Hippocampal formation (tissue), 2 donors: ENCODE measurements at places on chromosomes 6 and 20.

DNA sequence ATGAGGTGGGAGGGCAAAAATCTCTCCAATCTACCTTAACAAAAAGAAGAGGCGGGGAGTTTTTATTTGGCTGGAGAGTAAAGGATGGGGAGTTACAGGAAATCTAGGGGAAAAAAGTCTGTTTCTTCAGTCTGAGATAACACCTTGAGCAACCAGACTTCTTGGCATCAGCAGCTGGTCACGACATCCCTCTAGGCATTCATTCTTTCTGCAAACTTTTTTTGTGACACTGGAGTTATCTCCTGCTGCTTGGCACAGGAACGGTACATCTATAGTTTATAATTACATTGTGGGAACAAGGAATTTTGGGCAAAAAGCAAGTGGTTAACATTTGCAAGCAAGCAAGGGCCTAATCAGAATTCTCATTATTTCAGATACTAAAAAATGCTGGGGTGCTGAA is 50.6 kb upstream of the IFNGR1 start:
- no peak for DNase-seq

GRCh38 chr6:89140347-89141156 is 5.3 kb upstream of the PM20D2 start:
- DNase-seq = no peak

GRCh38 chr6:106773522-106773921 is 144.1 kb downstream of the QRSL1 start:
- no peak for DNase-seq

DNA sequence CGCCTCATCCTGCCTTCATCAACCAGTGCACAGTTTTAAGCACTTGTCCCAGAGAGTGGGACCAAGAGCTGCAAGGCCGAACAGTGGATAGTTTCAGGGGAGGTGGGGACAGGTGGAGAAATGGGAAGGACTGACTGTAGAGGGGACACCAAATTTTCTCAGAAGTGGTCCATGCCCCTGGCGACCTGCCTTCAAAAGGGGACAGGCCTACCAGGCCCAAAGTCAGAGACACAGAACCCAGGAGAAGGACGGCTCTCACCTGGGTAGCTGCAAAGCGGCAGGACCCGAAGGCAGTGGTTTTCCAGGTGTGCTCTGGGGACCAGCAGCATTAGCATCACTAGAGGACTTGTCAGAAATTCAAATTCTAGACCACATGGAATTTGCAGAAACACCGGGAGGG is 5.8 kb downstream of the TFEB start:
- no peak for DNase-seq

DNA sequence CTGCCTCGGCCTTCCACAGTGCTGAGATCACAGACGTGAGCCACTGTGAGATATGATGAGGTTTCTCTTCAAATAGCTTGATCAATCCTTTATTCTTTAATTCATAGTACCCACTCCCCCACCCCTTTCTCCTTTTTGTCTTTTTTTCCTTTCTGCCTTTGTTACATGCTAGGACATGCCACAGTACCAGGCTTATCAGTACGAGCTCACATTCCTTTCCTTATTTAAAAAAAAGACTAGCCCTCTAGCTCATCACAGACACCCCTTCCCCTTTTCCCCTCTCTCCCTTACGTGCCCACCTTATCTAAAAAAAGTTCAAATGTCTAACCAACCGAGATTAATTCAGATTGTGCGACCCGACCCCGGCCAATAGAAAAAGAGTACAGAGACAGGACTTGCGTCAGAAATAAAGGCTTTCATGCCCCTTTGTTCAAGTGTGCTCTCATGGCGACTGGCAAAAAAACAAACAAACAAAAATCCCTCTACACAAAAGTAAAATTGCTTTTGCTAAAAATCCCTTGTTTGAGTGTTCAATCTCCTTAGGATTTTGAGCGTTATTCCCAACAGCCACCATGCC is 49.2 kb downstream of the MRAP2 start:
- DNase-seq = no peak

DNA sequence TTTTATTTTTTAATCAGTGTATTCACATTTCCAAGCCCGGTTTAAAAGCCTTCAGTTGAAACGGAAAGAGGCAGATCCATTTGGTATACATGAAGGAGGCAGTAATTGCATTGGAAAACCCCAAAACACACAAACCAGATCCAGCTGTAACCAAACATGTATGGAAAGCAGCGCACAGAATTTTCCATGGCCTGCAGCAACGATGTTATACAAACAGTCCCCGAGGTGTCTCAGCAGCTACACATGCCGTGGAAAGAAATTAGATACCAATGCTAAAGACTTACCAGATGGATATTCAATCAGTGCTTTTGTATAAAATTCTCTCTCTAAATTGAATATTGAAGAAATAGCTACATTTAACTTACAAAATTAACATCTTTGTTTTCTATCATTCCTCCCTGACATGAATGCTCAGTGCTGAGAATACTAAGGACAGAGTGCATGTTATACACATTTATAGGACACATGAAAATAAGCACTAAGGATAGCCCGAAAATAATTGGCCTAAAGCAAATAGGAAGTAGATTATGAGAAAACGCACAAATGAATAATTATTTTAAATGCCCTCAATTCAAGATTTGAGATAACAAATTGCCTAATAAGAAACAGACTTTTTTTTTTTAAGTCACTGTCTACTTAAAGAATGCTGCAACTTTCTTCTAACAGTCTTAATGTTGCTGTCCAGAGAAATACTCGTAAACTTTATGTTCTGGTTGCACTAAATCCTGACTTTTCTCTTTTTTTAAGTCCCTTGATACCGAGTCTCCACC is 713.1 kb downstream of the HDGFL1 start:
- no peak for DNase-seq

DNA sequence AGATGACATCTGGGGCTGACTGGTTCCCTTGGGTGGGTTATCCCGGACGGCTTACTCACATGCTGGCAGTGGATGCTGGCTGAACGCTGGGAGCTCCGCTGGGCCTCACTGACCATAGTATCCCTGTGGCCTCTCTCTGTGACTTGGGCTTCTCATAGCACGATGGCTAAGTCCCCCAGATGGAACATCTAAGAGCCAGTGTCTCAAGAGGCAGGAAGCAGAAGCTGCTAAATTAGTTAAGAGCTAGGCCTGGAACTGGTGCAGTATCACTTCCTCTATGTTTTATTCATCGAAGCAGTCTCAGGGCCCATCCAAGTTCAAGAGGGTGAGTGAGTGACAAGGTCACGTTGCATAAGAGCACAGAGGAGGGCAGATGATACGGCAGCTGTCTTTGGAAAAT is 116.5 kb upstream of the LAMP5 start:
- no peak for DNase-seq

- no peak for DNase-seq
Observed at GRCh38 chr20:63309261-63310071, 16.5 kb downstream of the COL20A1 start.

DNA sequence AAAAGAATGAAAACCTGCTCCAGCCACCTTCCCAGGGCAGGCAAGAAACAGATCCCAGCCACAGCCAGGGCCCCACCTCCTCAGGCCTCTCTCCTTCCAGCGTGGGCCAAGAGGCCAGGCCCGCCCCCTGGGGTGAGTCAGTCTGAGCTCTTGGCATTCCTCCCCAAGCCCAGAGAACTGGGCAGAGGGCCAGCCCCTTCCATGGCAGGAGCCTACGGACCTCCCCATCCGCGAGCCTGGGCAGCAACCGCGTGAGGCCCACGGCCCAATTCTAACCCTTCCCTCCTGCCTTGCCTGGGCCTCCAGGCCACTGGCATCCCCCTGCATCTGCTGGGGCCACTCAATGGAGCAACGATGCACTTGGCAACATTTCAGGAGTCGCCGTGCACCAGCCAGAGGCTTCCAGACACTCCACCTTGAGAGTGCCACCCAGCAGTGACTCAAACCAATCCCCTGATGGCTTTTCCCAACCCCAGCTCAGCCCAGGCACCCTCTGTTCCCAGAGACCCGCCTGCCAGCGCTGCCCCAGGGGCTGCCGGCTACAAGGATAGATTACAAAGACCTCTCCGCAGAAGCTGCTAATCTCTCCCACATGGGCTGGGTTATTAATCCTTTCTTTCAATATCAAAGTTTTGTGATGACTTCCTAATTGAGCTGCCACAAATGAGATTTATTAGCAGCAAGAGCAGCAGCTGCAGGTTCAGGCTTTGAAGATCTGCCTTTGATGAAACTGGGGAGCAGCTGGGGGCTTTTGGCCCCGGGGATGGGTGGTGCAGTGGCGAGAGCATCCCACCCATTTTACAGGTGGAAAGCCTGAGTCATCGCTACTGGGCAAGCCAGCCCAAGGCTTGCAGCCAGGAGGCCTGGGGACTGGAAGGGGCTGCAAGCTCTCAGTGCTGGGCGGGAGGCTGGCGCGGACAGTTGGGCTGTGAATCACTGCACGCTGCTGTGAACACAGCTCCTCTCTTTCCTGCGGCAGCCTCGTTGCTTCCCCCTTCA is 85.7 kb downstream of the NFATC2 start:
- peak; percentile 65 for DNase-seq

- DNase-seq = no peak
Observed at GRCh38 chr6:70412252-70413113, 825 bp upstream of the FAM135A start.

- peak; percentile 86 for DNase-seq
Observed at GRCh38 chr6:154675602-154676088, 57.6 kb upstream of the SCAF8 start.

DNA sequence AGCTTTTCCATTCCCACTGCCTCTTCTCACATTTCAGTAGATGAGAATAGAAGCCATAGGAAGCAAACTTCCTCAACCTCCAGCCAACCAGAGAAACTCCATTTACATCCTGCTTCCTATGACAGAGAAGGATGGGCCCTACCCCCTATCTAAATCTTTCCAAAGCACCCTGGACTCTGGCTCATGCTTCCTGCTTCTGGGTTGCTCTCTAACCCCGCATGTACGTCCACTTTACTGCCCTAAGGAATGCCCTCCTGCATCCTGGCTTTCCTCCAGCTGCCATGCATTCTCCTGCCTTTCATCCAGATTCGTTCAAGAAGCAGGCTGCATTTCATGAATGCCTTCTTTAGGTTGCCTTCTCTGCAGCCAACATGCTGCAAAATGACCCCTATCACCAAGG is 91.9 kb downstream of the FAM217A start:
- DNase-seq = no peak

DNA sequence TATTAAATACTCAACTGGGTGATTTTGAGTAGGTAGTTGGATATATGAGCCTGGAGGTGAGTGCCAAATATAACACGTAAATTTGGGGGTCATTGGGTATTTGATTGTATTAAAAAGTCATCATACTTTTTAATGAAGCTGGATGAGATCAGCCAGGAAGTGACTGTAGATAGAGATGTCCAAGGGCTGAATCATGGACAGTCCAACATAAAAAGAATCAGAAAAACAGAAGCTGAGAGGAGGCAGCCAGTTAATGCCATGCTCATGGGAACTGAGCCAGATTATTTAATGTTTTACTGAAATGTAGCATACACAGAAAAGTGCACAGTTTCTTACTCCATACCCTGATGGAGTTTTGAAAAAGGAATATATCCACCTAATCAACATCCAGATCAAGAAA is 435.5 kb upstream of the PLCB4 start:
- no peak for DNase-seq

- no peak for DNase-seq
Observed at GRCh38 chr6:79413562-79414002, 123.6 kb downstream of the LCA5 start.

DNA sequence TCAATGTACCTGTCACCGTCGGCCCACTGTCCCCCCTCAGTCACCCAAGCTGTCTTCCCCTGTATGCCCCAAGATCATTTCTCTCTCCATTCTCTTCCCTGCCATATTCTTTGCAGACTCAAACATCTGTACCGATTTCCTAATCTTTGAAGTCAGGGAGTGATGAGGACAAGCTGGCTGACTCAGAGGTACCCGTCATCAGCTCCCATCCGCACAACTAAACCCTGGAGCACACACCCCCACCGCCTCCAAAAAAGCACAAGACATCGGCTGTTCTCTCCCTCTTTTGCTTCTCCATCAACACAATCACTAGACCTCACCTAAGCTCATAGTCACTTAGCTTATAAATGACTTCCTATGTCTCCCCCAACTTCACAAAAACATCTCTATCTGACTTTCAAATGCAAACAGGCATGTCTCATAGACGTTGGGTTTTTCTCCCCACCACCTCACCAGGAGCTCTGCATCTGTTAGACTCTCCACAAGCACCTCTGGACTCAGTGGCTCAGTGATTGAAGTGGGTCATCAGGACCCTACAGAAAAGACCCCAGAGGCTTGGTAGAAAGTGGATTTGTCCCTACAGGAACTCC is 11.5 kb upstream of the NFATC2 start:
- DNase-seq = no peak

- no peak for DNase-seq
Observed at GRCh38 chr6:7392402-7392801, 2.8 kb downstream of the RIOK1 start.

DNA sequence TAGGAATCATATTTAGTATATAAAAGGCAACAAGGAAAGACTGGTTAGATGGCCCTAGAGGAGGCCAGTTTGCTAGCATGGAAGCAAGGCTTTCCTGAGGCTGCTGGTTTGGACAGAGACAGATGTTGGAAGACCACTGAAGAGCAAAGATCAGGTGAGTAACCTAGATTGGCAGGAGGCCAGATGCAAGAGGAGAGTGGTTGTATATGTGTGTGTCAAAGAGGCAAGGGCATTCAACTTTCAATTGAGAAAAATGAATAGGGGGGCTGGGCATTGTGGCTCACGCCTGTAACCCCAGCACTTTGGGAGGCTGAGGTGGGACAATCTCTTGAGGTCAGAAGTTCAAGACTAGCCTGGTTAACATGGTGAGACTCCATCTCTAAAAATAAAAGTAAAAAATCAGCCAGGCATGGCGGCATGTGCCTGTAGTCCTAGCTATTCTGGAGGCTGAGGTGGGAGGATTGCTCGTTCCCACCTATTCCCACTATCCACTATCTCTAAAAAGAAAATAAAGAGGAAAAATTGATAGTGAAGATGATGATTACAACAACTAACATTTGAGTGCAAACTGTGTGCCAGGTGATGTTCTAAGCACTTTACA is 79.8 kb downstream of the PRDM1 start:
- DNase-seq = no peak

DNA sequence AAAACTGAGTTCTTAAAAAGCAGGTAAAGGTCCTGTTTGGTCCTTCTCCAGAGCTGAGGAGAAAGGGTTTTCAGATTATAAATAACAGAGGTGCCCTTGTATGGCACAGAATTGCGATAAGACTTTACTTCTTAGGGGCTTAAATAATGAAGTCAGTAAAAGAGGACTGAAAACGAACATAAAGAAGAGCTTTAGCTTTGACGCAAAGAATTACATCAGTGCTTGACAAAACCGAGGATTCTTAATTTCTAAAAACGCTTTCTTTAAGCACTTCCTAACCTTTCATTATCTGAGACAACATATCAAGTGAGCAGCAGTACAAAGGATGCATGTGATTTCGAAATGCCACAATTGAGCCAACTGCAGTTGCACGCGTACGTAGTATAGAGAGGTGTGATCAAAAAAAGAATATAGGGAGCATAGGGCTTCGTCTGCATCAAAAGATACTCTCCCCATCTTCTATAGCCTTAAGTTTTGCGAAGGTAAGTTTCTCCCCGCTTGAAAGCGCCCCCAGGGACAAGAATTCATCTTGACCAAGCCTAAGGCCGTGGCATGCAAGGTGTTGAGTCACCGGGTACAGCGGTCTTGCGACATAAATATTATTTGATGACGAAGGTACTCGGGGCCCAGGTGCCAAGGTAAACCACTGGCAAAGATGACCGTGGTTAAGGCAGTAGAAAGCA is 778 bp upstream of the LOC128125822 start:
- no peak for DNase-seq

- DNase-seq = no peak
Observed at GRCh38 chr6:147776631-147777213, 268.2 kb downstream of the SAMD5 start.
